ENCODE measurements at places on chromosomes 5 and 9.
A peak's percentile ranks its signal among the peaks of the same experiment; 100 is the strongest.

DNA sequence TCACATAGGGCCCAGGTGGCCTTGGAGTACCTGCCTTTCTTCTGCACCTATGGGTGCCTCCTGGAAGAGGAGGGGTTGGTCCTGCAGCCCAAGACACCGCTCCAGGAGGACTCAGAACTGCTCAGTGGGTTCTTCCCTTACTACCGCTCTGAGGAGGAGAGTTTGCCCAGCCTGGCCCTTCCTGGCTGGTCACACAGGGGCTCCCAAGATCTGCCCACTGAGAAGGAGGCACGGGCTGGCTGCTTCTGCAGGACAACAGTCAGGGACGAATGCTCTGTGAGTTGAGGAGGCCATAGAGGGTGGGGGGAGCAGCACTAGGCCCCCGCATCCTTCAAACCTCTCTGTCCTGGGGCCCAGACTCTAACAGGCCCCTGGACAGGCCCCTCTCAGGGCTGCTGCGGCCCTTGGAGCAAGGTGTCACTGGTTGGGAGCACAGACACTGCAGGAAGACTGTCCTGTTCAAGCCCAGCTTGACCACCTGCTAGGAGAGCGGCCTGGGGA, 9.9 kb upstream of the SLC25A48 start:
- no peak for DNase-seq

DNA sequence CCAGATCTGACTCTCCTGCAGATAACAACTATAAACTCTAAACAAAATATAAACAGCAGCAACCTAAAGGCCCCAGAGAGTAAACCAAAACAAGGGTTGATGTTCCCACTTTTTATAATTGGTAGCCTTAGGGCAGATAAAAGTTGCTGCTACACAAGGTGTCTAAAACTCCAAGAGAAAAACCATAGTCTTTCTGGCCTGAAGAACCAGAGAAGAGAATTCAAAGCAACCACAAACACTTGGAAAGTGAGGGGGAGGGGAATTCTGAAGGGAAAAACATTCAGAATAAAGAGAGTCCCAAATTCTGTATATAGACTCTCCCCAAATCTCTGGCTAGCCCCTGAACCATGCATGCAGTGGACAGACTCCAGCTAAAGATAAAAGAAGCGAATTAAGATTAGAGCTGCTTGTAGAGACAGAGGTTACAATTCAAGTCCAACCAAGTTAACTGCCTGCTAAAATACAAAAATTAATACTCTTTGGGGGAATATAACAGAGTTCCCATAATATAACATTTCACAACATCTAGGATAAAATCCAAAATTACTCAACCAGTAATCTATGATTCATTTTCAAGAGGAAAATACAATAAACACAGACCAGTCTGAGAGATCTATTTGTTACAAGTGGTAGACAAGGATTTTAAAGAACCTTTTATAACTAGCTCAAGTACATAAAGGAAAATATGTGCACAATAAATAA, 37.5 kb upstream of the RGMB start:
- no peak for DNase-seq

GRCh38 chr9:121557581-121558447, 58.2 kb upstream of the GGTA1 start:
- DNase-seq = peak; percentile 13

DNA sequence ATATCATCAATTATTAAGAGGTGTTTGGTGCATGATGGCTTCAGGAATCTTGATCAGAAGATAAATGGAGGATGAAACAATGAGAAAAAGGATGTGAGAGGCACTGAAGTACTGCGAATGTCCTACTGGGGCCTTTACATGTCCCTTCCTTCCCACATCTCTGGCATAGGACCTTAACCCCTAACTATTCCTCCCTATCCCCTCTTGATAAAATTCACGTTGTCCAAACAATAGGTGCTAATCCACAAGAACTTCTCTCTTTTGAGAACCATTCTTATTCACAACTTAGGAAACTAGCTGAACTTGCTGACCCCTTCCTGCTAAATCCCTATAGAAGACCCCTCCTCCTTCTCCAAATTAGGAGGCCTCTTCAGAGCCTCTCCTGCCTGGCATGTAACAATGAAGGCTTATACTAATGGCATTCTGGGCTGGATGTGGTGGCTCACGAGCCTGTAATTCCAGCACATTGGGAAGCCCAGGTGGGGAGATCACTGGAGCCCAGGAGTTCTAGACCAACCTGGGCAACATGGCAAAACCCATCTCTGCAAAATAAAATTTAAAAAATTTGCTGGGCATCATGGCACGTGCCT, 276.5 kb upstream of the SMARCA2 start:
- no peak for DNase-seq

GRCh38 chr9:5518171-5518936, 8.0 kb downstream of the PDCD1LG2 start:
- DNase-seq = no peak

DNA sequence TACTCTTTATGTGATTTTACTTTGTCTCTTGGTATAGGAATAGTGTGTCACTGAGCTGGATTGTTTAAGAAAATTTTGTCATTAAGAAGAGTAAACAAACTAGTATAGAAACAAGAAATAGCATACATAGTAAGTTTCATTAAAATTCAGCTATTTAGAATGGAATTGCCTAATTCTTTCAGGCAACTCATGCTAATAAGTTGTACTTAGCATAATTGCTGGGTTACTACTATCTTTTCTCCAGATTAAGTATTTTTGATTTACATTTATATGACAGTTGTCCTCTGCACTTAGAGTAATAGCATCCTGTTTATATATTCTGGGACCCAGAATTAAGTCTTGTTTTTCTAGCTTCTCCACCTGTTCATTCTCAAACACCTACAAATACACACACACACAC, 85.9 kb downstream of the PAM start:
- DNase-seq = no peak

DNA sequence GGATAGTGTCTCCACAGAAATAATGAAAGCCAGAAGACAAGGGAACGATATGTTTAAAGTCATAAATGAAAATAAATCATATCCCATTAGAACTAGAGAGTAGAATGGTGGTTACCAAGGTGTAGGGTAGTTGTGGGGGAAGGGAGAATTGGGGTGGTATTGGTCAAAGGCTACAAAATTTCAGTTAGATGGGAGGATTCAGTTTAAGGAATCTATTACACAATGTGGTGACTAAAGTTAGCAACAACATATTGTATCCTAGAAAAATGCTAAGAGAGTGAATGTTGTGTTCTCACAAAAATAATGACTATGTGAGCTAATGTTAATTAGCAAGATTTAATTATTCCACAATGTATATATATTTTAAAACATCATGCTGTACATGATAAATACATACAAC, 27.8 kb upstream of the LARP1 start:
- DNase-seq = no peak

DNA sequence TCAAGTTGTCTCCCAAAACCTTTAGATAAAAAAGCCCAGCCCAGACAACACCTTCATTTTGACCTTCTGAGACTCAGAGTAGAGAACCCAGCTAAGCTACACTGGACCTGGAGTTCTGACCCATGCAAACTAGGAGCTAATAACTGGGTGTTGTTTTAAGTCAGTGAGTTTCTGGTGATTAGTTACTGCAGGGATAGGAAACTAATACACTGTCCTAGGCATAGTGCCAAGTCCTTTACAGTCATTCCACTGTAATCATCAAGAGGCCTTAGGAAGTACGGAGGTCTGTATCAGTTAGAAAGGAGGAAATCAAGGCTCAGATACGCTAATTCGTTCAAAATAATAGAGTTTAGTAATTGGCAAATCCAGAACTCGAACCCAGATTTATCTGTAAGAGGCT, 197.9 kb downstream of the KCTD16 start:
- DNase-seq = no peak

DNA sequence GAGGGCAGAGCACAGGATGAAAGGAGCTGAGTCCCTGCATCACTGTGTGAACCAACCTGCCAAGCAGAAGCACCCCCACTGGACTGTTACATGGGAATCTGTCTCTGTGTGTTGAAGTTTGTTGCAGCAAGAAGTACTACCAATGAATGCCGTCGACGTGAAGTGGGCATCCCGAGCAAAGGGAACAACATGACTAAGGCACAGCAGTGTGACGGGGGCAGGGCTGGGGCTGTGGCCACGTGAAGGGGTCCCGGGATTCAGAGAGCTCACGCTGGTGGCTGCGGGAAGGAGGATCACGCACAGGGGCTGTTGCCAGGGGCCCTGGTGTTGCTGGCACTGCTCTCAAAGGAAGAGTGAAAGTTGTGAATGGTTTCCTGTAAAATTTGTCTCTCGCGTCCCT, 27.5 kb upstream of the GABBR2 start:
- DNase-seq = no peak

GRCh38 chr9:133691626-133692363, 46.4 kb downstream of the SARDH start:
- no peak for DNase-seq

DNA sequence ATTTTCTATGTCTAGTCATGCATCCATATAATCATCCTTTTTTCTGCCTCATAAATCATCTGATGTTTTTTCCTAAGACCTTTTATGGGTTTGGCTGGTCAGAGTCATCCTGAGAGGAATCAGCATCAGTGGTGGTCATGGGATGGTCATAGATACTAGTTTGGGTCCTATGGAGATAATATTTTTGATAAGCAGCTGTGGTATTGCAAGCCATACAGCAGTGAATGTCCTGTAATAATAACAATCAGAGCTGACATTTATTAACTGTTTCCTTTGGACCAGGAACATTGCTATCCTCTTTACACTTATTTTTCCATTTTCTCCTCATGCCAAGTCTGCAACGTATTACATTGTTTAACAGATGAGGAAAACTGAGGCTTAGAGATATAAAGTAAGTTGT, 83.1 kb downstream of the TEX10 start:
- DNase-seq = no peak

DNA sequence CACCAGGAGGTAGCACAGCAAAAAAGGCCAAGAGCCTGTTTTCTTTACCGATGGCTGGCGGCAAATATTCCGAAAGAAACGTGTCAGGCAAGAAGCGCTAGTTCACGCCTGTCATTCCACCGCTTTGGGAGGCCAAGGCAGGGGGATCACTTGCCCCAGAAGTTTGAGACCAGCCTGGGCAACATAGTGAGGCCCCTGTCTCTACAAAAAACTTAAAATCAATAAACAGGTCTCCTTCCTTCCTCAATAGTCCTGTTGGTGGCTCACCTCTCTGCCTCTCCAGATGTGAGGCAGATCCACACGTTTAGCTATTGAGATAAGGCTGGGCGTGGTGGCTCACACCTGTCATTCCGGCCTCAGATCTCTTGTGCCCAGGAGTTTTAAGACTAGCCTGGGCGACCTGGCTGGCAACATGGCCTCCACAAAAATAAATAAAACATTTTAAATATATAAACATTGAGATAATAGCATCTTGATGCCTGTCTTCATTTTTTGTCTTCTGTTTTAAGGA, 1.3 kb upstream of the TMEM250 start:
- DNase-seq = no peak

GRCh38 chr5:145495196-145495595, 339.9 kb downstream of the PRELID2 start:
- no peak for DNase-seq

GRCh38 chr5:143011585-143011984, 241.4 kb downstream of the ARHGAP26 start:
- no peak for DNase-seq

GRCh38 chr9:100108559-100108958, 9.5 kb downstream of the INVS start:
- no peak for DNase-seq

GRCh38 chr5:149588936-149589335, 7.6 kb downstream of the ARHGEF37 start:
- DNase-seq = no peak

- no peak for DNase-seq
Observed at GRCh38 chr9:109166171-109166770, 778 bp downstream of the FRRS1L start.

DNA sequence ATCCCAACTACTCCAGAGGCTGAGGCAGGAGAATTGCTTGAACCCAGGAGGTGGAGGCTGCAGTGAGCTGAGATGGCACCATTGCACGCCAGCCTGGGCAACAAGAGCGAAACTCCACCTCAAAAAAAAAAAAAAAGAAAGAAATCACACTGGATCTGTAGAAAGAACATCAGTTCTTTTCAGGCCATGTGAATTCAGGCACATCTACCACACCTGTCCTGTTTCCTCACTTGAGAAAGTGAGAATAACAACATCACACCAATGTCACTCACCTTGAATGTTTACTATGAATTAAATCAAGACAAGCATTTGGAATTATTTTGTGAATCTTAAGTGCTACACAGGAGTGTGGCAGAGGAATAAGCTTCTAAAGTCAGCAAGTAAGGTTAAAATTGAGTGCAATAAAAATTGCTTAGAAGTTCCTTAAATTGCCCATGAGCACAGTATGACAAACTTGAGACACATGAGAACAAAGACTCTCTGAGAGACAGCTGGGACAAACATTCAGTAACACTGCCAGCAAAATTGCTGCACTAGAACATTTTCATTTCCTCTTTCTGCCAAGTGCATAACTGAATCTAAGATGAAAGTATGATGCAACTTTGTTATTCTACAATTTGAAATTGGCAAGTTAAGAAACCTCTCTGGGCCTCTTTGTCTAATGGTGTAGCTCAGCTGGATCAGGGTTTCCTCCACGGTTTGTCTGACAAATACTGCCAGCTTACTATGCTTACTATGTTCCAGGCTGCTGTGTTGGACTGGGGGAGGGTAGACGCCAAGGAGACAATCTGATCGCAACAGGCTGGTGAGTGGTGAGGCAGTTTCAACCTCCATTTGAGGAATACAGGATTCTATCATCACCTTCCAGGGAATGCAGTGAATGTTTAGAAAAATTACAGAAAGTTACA, 1.9 kb upstream of the RIC1 start:
- no peak for DNase-seq

GRCh38 chr9:68827837-68828744, 123.1 kb downstream of the PIP5K1B start:
- no peak for DNase-seq

DNA sequence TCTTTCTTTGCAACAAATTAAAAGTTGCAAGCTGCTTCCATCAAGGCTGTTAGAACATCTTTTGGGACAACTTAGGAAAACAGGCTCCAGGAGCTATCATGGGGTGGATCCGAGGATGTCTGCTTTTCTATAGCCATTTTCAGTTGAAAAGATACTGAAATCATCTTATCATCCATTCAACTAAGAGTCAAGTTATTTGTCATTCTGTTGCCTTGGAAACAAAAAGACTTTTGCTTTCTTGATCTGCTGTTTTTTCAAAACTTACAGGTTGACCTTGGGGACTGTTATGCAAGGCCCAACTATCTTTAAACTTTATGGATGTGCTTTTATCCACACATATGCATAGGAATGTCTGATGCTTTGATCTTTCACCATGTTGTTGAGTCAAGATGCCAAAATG, 545.3 kb upstream of the DAP start:
- DNase-seq = no peak

DNA sequence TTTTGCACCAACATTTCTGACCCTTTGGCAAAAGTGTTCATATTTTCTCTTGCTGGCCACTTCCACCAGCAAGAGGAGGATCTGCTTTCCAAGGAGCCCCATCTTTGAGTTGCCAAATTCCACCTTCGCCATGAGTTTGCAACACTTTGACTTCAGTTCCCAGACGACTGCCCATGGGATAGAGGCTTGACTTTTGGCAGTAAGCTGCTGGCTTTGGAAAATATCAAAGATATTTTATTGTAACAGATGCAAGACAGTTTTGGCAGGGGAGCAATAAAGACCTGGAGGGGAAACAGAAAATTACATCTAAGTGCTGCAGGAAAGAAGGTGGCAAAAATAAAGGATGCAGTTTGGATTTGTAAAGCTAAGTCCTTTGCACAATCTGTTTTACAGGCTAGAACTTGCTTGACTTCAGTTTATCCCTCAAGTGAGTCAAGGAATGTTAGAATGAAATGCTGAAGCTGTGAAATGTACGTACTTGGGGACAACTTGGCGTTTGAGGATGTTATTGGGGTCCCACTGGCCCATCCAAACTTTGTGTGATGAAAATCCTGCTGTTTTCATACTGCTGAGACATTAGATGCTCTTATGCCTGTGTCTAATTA, 232.9 kb downstream of the GOLPH3 start:
- DNase-seq = no peak
